Activated naive CD8-positive, alpha-beta T cell treated with anti-CD3 and anti-CD28 coated beads, Interleukin-2, amount 10 ng/mL, durations not matched to agents 7 days and 5 days (primary cell): ENCODE measurements at places on chromosomes 5 and 9. TPM values are rescaled to one million over a fixed set of nuclear protein-coding genes. Genes with fewer than 3 reads are reported as not detected.

The SGCD gene
- 0.43 TPM for total RNA-seq

The RAD1 gene
- 27.6 TPM for total RNA-seq

The IFNW1 gene
- total RNA-seq: not detected

GRCh38 chr5:7762267-7762666 is 88.7 kb downstream of the CFAP90 start:
- H3K4me1 ChIP-seq: no peaks in the 10 kb centered on the region
- no peak for DNase-seq
- no peak overlapping the region for H3K27ac ChIP-seq
- no peak overlapping the region for H3K4me3 ChIP-seq

- H3K27me3 ChIP-seq: no peaks in the 10 kb centered on the region
- H3K27ac ChIP-seq: no peak overlapping the region
- no peak overlapping the region for H3K4me3 ChIP-seq
- no peaks in the 10 kb centered on the region for H3K4me1 ChIP-seq
- no peak for DNase-seq
These were observed 304.0 kb downstream of the PRELID2 start for GRCh38 chr5:145531038-145531734.

DNA sequence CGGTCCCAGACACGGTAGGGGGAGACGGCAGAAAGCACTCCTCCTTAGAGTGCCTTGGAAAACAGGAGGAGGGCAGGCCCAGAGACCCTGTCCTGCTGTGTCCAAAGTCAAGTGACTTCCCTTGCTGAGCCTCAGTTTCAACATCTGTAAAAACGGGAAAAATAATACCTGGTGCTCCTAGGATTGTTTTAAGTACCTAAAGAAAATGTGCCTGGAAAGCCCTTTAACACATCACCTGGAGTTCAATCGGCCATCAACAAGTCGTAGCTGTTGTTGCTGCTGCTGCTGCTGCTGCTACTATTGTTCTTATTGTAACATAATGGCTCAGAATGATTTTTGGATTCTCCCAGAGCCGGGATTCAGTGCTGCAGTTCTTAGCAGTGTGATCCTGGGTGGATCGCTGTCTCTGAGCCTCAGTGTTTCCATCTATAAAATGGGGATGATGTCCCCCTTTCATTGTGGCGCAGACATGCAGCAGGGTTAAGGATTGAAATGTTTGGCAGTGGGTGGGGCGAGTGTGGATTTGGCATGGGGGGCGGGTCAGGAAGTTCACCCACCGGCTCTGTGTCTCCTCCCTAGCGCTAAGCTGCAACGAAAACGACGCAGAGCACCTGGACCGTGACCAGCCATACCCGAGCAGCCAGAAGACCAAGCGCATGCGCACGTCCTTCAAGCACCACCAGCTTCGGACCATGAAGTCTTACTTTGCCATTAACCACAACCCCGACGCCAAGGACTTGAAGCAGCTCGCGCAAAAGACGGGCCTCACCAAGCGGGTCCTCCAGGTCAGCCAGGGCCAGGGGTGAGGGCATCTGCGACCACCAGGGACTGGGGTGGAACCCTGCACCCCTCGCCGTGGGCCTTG is 9.2 kb downstream of the LHX2 start:
- no peak overlapping the region for H3K27ac ChIP-seq
- peaks cover 9% of the 10 kb centered on the region for H3K4me1 ChIP-seq
- no peak for DNase-seq
- H3K27me3 ChIP-seq: peaks cover 82% of the 10 kb centered on the region
- peaks cover 2% of the 10 kb centered on the region for H3K36me3 ChIP-seq
- H3K4me3 ChIP-seq: no peak overlapping the region

DNA sequence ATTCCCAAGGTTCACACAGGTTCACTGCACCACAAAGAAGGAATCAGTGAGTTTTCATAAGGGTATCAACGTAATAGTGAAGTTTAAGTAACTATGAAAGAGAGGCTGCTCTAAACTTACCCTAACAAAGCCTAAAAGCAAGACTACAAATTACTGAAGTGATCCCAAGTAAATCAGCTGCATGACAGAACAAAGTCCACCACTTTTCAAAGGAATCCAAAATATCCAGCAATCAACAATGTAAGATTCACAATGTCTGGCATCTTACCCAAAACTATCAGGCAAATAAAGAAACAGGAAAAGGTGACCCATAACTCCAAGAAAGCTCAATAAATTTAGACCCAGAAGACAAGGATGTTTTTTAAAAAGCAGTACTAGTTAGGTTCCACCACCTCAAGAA is 70.1 kb downstream of the GNAQ start:
- H3K4me1 ChIP-seq: peaks cover 31% of the 10 kb centered on the region
- H3K27ac ChIP-seq: no peak overlapping the region
- no peak overlapping the region for H3K4me3 ChIP-seq
- no peak for DNase-seq

- DNase-seq: no peak
- H3K27me3 ChIP-seq: peaks cover 2% of the 10 kb centered on the region
- no peaks in the 10 kb centered on the region for H3K4me1 ChIP-seq
- no peak overlapping the region for H3K4me3 ChIP-seq
These were observed 202.9 kb upstream of the RAD23B start for GRCh38 chr9:107080130-107080529.

GRCh38 chr9:82783045-82783444 is 279.9 kb downstream of the RASEF start:
- no peak overlapping the region for H3K4me3 ChIP-seq
- H3K4me1 ChIP-seq: no peaks in the 10 kb centered on the region
- no peaks in the 10 kb centered on the region for H3K36me3 ChIP-seq
- no peak overlapping the region for H3K27ac ChIP-seq
- no peak for DNase-seq

DNA sequence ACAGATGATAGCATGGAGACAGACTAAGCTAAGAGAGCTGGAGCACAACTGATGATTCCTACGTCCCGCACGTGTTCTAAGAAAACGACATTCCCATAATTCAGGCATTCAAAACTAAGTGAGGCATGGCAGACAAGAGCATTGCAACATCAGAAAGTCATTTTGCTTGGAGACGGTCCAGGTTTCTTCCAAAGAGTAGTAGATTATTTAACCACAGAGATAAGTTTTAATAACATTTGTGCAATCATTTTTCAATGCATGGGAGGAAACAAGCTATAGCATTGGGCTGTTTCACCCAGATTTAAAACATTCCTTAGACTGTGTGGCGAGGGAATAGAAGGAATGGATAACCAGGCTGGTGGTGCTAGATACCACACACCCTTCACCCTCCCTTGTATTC is 117.2 kb downstream of the APBA1 start:
- DNase-seq: no peak
- H3K27ac ChIP-seq: no peak overlapping the region
- H3K4me1 ChIP-seq: no peaks in the 10 kb centered on the region
- peaks cover 15% of the 10 kb centered on the region for H3K27me3 ChIP-seq
- no peak overlapping the region for H3K4me3 ChIP-seq
- H3K36me3 ChIP-seq: no peaks in the 10 kb centered on the region
